ENCODE measurements at places on chromosomes 1 and 21.

GRCh38 chr1:228009828-228010775, 3.3 kb downstream of the WNT3A start:
- no peak for DNase-seq

- peak; percentile 39 for DNase-seq
Measured at GRCh38 chr1:220487297-220487820, 40.6 kb upstream of the MARK1 start.

GRCh38 chr1:60637651-60638050, 444.7 kb upstream of the NFIA start:
- no peak for DNase-seq

- DNase-seq, result no peak
Measured at GRCh38 chr1:212937034-212937433, 13.3 kb upstream of the VASH2 start.

GRCh38 chr1:162070094-162070748, 730 bp downstream of the NOS1AP start:
- DNase-seq, result no peak

DNA sequence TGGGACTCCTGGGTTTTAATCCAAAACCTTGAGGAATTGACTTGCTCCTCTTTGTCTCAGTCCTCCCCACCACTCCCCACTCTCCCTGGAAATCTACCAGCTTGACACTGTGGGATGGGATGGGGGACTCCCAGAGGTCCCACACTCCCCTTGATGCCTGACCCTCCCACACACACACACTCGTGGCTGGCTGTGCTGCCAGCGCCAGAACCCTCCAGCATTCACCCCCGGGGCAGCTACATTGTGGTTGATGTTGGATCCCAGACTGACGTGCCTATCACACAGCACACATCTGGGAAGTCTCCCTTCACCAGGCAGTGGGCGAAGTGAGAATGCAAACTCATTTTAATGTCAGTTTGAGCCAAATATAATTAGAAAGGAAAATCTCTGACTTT, 10.0 kb downstream of the KIRREL1 start:
- DNase-seq, result peak; percentile 81

- no peak for DNase-seq
Measured at GRCh38 chr21:43868461-43868860, 3.4 kb downstream of the AGPAT3 start.

GRCh38 chr1:116232989-116233514, 121.9 kb downstream of the MAB21L3 start:
- no peak for DNase-seq

- DNase-seq, result no peak
Measured at GRCh38 chr1:218254296-218254946, 30.7 kb upstream of the RRP15 start.

- no peak for DNase-seq
Measured at GRCh38 chr1:33656467-33657005, 184.1 kb downstream of the ZSCAN20 start.
